ENCODE measurements at places on chromosomes 16 and 17.
A peak's percentile ranks its signal among the peaks of the same experiment; 100 is the strongest.

DNA sequence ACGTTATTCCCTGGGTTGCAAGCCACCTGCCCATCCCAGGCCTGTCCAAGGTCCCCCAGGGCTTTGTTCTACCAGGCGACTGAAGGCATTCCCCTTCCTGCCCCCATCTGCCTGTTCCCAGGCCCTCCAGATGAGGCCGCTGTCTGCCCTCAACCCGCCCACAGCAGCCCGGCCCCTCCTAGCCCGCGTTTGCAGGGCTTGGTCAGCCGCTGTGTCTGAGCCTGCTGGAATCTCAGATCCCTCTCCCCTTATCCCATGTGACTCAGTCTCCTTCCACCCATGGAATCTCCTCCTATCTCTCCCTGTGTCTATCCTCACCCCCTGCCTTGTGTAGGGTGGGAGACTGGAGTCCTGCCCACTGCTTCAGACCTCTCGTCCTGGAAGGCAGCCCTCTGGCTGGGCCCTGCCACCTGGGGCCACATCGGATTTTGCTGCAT is 186.0 kb upstream of the TNRC6C start:
- peak; percentile 21 for DNase-seq

- no peak for DNase-seq
These were observed 9.9 kb downstream of the ANKRD40 start for GRCh38 chr17:50697663-50698272.

DNA sequence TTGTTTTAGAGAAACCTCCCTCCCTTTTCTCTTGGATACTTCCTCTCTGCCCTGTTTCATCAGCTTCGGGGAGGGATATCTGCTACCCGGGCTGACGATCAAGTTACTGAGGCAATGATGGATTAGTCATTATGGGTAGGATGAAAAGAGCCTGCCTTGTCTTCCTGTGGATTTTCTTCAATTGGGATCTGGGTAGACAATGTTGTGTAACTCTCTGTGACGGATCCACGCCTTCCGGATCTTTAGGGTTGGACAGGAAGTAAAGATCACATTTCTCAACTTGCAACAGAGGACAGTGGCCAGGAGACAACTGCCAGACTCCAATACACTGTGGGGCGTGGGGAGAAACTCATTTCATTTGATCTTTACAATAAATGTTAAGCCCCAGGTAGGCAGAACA is 11.3 kb upstream of the CHST6 start:
- no peak for DNase-seq

GRCh38 chr17:21300601-21301571 is 16.4 kb downstream of the MAP2K3 start:
- no peak for DNase-seq

- no peak for DNase-seq
These were observed 50.2 kb downstream of the CLEC16A start for GRCh38 chr16:10994571-10994970.

DNA sequence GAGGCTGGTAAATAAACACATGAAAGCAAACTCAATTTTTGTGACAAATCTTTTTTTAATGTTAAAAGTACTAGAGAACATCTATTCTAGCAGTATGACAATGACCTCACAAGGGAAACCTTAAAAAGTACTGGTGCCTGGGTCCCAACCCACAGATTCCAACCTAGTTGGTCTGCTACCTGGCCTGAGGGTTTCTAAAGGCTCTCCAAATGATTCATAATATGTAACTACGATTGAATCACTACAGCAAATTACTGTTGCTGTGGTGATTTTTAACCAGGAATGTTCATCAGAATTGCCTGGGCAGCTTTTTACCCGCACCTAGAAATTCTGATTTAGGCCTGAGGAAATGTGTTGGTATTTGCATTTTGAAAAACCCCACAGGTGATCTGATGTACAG is 26.1 kb downstream of the CDR2 start:
- no peak for DNase-seq

DNA sequence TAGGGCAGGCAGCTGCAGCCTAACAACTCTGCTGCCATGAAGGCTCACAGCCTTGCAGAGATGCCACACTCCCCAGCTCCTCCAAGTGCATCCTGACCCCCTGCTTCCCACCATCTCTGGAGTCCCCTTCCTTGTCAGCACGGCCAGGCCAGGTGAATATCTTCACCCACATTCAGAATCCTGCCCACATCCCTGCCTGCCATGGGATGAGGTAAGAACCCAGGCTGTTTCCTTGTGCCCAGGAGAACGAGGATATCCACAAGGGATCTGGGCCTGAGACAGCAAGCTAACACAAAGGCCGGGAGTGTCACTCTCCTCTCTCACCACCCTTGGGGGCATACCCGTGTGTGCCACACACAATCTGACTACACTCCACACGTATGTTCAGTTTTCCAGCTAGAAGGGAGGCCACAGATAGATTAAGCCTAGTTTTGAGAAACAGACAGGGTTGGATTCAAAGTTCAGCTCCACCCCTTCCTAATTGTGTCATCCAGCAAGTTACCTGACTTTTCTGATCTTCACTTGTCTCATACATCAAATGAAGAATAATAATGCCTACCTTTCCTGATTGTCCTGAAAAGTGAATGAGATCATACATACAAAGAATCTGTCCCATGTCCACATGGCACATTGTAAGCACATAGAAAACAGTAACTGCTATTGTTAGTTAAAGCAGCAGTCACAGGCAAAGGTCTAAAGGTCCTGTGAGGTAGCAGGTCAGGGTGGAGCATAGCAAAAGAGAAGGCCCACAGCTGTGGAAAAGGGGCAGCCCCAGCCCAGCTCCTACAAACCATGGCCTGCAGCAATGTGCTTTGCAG is 17.4 kb upstream of the SUPT4H1 start:
- DNase-seq = no peak

- no peak for DNase-seq
These were observed 1.3 kb upstream of the ALKBH5 start for GRCh38 chr17:18182110-18182977.

DNA sequence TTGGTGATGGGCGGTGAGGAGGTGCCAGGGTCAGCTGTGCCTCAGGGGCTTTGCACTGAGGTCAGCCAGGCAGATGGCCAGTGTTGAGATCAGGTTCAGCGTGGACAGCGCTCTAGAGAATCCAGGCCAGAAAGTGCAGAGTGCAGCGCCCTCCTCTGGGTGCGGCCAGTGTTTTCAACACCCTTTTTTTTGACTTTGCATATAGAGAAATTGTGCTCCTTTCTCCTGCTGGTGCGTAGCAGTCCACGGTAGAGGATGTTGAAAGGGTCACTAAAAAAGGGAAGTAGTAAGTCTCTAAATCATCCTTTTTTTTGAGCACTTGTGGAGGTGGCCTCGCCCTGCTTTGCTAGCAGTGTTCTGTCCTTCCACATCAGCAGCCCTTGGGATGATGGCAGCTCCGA is 53.9 kb downstream of the BANP start:
- DNase-seq = no peak

- DNase-seq = no peak
These were observed 904.8 kb downstream of the CDH8 start for GRCh38 chr16:61131447-61131846.

DNA sequence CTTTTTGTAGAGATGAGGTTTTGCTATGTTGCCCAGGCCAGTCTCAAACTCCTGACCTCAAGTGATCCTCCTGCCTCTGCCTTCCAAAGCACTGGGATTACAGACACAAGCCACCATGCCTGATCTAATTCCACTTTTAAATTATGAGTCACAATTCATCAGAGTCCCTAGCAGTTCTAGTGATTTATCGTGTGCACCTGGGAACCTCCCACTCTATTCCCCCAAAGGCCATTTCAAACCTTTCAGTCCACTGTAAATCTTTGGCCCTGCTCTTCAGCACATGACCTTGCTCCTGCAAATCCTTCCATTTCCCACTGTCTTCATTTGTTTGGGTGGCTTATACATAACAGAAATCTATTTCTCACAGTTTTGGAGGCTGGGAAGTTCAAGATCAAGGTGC is 73.0 kb downstream of the HS3ST2 start:
- no peak for DNase-seq

- no peak for DNase-seq
These were observed 2.1 kb upstream of the MMP2 start for GRCh38 chr16:55476625-55477533.

GRCh38 chr17:50350733-50351132 is 4.8 kb downstream of the XYLT2 start:
- no peak for DNase-seq

DNA sequence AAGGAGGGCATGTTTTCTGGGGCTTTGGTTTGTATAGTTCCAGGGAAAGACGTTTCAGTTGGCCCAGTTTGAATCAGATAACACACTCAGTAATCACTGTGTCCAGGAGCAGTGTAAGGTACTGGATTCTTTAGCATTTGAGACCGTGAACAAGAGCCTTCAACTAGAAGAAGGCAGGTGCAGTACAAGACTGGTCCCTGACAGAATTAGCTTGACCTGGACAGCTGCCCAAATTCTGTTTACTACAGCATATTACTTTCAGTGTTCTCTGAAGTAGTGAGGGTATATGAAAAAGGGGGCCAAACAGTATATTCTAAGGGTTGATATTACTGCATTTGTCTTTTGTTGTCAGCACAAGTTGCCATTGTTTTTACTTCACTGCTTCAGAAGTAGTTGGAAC is 81.3 kb downstream of the COX10 start:
- no peak for DNase-seq

DNA sequence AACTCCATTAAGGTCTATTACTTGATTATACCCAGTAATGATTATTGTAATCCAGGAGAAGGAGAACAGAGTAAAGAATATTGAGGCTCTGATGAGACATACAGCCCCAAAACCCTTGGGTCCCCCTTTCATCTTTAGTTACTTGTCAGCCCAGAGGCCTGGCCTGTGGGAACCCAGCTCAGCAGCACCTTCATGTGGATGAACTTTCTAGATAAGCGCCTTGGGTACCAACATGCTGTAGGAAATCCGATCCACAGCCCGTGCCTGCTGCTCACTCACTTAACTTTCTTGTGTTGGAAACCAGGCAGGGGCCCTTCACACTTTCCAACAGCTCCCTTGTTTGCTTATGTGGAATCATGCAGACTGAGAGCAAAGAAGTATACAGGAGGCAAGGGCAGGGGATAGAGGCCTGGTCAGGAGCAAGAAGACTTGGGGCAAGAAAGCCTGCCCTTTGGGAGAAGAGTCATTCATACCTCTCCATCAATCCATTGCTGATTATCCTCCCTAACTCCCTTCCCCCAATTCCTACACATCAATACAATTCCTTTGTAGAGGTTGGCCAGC is 64.0 kb upstream of the SOX9 start:
- DNase-seq = no peak

GRCh38 chr16:85574672-85575475 is 38.2 kb upstream of the GSE1 start:
- no peak for DNase-seq

DNA sequence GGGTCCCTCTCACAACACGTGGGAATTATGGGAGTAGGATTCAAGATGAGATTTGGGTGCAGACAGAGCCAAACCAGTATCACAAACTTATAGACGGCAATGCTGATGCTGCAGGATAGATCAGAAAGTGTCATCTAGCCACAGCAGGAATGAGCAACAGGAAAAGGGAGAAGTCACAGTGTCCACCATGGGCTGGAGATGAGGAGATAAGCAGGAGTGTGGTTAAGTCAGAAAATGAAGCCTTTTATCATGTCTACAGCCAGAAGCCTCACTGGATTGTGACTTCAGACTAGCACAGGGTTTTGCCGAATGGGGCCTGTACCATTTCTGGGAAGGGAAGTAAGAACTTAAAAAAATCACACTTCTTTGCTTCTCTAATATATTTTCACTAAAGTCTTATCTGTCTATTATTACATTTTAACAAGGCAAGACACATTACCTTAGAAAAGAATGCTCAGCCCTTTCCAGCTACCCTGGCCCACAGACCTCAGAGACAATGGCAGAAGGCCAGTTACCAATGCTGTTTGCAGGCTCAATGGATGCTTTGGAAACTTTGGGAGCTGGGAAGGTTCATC is 490.2 kb upstream of the SALL1 start:
- DNase-seq = no peak

GRCh38 chr17:77890771-77891170 is 67.7 kb upstream of the TNRC6C start:
- no peak for DNase-seq

- DNase-seq = no peak
These were observed 722.0 kb downstream of the KCNJ2 start for GRCh38 chr17:70891306-70891705.

DNA sequence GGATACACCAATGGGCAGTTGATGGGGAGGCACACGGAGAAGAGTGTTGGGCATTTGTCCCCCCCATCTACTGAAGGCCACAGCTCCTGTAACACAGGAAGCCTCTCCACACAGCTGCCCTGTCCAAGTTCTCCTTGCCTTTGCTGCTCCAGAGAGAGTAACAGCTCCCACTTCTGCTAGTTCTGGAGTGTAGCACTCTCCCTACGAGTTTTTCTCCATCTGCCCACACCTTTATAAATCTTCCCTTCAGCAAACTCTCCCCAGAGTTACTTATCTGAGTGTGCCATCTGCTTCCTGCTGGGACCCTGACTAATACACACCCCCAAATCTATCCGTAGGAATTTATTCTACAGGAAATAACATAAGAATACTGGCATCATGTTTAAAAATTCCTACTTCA is 42.6 kb upstream of the ERN1 start:
- DNase-seq = no peak

DNA sequence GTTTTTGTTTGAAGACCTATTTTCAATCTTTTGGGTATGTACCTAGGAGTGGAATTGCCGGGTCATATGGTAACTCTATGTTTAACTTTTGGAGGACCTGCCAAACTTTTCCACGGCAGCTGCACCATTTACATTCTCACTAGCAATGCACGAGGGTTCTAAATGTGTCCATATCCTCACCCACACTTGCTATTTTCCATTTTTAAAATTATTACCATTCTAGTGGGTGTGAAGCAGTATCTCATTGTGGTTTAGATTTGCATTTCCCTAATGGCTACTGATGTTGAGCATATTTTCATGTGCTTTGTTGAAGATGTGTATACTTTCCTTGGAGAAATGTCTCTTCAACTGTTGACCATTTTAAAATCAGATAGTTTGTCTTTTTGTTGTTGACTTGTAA is 60.3 kb upstream of the HAPSTR1 start:
- DNase-seq = no peak

GRCh38 chr16:11340710-11341109 is 4.5 kb upstream of the RMI2 start:
- DNase-seq = no peak

All from NCI-H1048 (cell line).